CD4-positive, alpha-beta T cell treated with Interleukin-2 at 100 ng/mL for 4 hours (primary cell): ENCODE measurements at places on chromosomes 11 and 22.

GRCh38 chr11:63470311-63470710, 20.7 kb downstream of the PLAAT5 start:
- no peak for DNase-seq

- DNase-seq: no peak
Observed at GRCh38 chr22:46102752-46103151, 47.6 kb upstream of the PPARA start.

DNA sequence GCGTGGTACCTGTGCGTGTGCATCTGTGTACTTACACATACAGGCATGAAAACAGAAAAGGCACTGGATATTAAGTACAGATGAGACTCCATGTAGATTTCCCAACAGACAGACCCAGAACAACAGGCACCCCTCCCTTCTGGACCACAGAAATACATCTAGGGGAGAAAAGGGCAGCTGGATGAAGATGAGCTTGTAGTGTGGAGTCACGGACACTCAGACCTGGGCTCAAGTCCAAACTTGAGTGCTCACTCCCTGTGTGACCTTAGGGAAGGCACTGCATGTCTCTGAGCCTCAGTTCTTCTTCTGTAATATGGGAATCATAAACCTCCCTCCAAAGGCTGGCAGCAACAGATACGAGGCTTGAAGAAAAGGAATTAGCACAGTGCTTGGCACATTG, 108.9 kb downstream of the GALNT18 start:
- no peak for DNase-seq

- DNase-seq: no peak
Observed at GRCh38 chr11:1445741-1446445, 40.7 kb downstream of the MOB2 start.

DNA sequence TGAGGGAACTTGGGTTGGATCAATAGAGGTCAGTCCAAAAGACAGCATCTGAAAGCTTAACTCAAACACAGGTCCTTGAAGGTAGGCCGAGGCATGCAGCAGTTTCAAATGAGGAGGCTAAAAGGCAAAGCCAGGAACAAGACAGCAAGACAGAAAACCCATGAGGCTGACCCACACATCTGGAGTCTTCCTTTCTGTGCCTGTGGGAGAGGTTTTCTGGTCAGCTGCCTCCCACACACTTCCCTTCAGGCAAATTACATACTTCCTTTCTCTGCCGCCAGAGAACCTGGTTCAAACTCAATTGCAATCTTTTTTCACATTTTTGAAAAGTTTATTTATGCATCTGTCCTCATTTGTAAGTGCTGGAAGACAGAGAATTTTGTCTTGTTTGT, 29.8 kb upstream of the CRTAM start:
- DNase-seq: no peak

- no peak for DNase-seq
Observed at GRCh38 chr22:17748555-17749353, 25.5 kb downstream of the BID start.

DNA sequence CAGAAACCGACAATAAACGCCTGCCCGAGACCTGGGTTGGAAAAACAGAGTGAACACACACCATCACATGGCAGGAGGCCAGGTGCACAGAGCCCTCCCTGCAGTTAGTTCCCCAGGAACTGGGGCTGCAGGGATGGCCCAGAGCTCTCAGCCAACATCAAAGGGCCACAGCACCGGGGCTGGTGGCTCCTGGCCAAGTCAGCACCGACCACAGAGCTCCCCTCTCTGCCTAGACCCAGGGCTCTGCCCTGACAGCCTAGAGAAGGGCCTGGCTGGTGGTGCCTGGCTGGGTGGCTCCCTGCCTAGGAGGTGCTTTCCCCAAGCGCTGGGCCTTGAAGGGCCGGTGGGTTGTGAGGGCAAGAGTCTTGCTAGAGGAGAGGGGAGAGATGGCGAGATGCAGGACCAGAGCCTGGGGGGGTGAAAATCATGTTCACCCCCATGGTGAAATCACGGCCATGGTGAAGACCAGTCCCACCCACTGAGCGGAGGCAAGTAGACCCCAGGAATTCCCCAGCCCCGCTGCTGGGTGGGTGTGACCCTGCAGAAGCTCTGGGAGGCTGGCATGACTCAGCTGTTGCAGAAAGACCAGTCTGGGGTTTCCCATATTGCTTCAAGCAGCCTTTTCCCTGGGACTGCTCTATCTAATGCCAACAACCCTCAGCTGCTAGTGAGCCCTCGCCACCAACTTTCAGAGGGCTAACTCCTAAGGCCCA, 7.2 kb upstream of the BID start:
- peak; percentile 74 for DNase-seq

DNA sequence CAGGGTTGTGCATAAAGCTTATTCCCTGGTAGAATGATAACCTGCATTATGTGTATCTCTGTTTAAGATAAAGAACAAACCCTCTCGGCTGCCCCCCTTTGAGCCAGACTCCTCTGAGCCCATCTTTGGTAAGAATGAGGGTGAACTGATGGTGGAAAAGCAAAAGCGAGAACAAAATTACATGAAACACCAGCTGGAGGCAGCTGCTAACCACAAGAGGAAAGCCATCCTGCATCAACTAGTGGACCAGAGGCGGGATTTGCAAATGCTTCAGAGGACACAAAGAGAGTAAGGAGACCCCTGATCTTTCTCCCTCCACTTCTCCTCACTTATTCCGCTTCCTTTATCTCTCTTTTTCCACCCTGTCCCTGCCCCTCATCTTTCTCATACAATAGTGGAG, 40.3 kb downstream of the CCDC81 start:
- DNase-seq: no peak

DNA sequence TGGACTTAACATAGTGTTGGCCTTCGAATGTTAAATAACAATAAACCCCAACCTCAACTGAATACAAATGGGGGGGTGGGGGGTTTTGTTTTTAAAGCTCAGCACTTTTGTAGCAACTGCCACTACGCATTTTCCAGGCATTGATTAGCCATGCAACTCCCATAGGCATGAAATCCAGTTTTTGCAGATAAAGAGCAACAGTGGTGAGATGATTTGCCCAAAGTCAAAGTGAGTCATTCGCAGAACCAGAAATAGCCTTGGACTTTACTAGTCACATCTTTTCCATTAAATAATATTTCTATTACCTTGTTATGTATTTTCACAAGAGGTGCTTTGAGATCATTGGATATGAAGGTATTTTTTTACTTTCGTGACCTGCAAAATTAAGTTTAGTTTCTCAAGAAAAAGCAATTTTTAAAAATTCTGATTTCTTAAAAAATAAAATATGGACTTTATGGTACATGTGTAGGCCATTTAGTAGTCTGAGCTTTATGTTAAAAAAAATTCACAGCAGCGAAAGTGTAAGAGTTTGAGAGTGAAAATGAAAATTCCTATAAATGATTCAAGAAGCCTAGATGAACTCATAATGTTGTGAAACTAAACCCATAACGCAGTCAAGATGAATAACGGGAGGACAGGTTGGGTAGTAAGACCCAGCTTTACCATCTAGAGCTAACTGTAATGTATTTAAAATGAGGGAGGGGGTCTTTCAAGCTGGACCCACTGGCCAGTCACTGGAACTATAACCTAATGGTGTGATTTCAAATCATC, 1.9 kb upstream of the PHF21A start:
- DNase-seq: no peak

DNA sequence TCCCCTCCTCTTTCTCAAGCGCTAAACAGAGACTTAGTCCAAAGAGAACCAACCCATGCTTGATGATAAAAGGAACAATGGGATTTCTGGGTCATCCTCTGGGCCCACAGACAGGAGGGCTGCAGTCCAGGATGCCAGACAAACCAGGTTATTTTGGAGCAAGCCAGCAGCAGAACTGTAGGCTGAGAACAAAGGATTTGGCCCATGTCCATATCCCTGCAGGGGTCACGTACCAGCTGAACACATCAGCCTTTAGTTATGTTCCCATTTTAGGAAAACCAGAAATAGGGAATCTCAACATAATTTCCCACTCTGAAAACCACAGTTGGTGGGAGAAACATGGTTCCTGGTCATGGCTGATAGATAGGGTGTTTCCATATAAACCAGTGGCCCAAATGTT, 533.6 kb upstream of the CADM1 start:
- no peak for DNase-seq

DNA sequence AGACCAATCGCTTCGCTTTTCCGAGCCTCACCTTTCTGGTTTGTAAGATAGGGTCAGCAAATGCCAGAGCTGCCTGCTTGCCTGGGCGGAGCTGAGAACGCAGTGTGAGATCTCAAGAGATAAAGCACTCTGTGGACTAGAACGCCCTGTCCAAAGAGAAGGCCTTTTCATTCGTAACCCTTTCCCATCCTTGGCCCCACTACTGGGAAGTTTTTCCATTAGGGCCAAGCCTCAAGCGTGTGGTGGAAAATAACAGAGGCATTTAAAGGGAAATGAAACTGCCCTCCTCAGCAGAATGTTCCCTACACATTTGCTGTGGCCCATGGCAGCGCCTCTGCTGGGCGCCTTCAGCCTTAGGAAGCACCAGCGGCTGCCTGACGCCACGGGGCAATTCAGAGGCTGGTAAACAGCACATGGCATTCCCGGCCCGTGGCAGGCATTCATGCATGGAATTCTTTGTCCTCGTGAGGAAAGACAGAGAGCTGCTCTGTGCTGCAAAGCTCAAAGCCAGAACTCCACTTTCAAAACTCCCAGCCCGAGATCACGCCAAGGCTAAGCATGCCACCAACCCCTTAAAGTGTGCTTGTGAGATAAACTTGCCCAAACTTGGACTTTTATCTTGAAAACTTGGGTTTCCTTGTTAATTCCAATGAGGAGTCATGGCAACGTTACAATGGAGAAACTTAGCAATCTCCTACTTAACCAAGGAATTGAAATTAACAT, 38.1 kb downstream of the AHNAK start:
- no peak for DNase-seq

DNA sequence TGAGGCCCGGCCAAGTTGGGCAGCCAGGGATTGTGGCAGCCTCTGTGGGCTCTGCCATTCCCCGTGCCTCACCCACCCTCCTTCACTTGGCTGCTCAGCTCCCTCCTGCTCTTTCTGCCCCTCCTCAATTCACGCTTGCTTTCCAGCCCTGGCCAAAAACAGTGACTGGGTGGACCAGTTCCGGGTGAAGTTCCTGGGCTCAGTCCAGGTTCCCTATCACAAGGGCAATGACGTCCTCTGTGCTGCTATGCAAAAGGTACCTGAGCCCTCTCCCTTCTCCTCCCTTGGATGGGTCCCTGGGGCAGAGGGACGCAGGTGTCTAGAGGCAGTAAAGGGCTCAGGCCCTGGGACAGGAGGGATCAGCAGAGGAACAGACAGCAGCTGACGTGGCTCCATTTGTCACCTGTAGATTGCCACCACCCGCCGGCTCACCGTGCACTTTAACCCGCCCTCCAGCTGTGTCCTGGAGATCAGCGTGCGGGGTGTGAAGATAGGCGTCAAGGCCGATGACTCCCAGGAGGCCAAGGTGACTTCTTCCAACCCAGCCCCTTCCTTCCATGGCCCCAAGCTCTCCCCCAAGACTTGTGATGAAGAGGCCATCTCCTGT, 2.7 kb downstream of the FREY1 start:
- no peak for DNase-seq

DNA sequence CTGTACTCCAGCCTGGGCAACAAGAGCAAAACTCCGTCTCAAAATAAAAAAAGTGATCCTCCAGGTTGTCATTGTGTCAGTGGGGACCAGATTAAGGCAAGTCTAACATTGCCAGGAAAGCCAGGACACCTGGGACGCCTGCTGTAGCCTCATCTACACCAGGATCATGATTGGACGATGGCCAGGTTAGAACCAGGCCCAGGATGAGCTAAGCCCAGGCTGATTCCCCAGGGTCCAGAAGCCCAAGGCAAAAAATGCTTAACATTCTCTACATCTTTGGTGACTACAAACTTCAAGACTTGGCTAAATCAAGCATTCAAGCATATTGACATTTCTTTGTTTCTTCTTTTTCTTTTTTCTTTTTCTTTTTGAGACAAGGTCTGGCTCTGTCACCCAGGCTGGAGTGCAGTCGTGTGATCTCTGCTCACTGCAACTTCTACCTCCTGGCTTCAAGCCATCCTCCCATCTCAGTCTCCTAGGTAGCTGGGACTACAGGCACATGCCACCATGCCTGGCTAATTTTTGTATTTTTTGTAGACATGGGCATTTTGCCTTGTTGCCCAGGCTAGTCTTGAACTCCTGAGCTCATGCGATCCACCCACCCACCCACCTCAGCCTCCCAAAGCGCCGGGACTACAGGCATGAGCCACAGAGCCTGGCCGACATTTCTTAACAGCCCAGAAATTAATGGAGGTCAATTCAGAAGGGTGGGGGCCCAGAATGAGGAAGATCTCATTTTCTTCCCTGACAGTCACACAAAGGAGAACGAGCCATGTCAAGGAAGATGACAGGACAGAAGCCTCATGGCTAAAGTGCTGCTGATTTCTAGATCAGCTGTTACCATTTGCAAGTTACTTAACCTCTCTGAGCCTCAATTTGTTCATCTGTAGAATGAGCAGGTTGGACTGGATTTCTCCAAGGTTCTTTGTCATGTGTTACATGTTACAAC, 12.5 kb upstream of the PTPRJ start:
- no peak for DNase-seq
